Cardiac ventricle fibroblast (primary cell): ENCODE measurements at places on chromosomes 1 and 21. TPM values are rescaled to one million over a fixed set of nuclear protein-coding genes. Genes with fewer than 3 reads are reported as not detected.

Gene ATP6V1G3
- total RNA-seq = not detected in 2 replicates

Gene NUCKS1
- 77.3 and 87.9 TPM in 2 replicates for total RNA-seq

Gene IPO9
- total RNA-seq = 10.7 and 11.3 TPM in 2 replicates

Gene MFAP2
- total RNA-seq = 85.2 and 88.5 TPM in 2 replicates

Gene HES3
- not detected in 2 replicates for total RNA-seq

Gene DAB1
- 0.87 and 4.0 TPM in 2 replicates for total RNA-seq

Gene ERG
- total RNA-seq = 1.1 and 1.3 TPM in 2 replicates

Gene PALMD
- total RNA-seq = 4.0 and 7.5 TPM in 2 replicates

Gene AMY1C
- total RNA-seq = not detected in 2 replicates

Gene TSPAN2
- 0.56 and 1.0 TPM in 2 replicates for total RNA-seq
